A172 (cell line): ENCODE measurements at places on chromosomes 11 and 22. TPM values are rescaled to one million over a fixed set of nuclear protein-coding genes. Genes with fewer than 3 reads are reported as not detected.

ART5 gene
- 0.31 TPM in 1 of 2 replicates, not detected in the other for total RNA-seq

RAB38 gene
- not detected in 2 replicates for total RNA-seq

DNA sequence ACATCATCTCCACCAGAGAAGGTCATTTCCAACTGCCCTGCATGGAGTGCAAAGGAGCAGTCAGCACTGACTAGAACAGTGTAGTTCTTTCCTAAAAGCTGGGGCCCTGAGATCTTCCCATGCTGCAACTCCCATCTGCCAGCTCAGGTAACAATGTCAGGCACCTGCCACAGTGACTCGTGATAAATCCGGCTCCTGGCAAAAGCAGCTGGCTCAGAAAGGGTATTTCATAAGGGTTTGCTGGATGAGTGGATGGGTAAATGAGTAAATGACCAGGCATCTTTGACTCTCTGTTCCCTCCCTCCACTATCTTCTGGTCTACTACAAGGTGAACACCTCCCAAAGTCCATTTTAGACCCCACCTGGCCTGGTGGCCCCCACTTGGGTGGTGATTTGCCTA, 403.6 kb downstream of the NXPE2 start:
- DNase-seq: no peak

DNA sequence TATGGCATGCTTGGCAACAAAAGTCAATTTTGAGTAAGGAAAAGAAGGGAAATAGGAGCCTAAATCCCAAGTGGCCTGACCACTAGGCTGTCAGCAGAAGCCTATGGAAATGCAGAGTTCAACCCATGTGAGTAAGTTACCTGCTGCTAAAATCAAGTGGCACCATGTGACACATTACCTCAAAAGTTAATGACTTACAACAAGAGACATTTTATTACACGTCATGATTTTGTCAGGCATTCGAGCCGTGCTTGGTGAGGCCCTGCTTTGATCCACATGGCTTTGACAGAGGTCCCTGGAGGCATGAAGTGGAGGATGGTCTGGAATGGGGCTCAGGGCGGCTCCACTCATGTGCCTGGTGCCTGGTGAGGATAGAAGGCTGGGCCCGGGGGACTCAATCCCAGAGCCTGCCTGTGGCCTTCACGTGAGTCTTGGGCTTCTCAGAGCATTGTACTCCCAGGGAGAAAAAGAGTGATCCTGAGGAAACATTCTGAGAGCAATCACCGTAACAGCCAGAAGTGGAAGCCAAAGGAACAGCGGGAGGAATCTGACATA, 339.1 kb upstream of the B3GAT1 start:
- no peak for DNase-seq

DNA sequence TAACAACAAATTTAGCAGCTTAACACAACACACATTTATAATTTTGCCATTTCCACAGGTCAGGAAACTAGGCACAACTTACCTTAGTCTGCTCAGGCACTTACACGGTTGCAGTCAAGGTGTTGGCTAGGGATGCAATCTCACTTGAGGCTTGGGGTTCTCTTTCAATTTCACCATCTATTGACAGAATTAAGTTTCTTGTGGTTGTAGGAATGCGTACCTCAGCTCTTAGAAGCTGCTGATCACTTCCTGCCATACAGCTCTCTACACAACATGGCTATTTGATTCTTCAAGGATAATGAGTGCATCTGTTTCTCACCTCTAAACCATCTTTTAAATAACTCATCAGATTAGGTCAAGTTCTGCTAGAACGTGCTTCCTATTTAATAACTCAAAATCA, 968.1 kb downstream of the LRRC4C start:
- no peak for DNase-seq

GRCh38 chr11:69310934-69311766, 17.2 kb downstream of the MYEOV start:
- DNase-seq: peak; percentile 61

- no peak for DNase-seq
Observed at GRCh38 chr11:62140304-62141110, 16.7 kb downstream of the INCENP start.

DNA sequence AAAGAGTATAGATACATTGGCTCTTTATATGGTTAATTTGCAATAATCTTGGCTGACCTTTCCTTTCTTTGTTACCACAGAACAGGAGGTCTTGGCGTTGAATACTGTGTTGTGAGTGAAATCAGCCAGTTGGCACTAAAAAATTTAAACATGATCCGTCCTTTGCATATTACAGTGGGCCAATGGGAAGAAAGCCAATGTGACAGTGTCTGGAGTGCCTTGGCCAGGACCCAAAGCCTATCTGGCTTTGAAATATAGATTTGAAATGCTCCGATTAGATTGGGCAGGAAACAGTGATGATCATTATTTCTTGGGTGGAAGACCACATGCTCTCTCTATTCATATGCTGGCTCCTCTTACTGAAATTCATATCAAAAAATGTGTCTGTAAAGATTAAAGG, 339.6 kb upstream of the ANO3 start:
- no peak for DNase-seq

DNA sequence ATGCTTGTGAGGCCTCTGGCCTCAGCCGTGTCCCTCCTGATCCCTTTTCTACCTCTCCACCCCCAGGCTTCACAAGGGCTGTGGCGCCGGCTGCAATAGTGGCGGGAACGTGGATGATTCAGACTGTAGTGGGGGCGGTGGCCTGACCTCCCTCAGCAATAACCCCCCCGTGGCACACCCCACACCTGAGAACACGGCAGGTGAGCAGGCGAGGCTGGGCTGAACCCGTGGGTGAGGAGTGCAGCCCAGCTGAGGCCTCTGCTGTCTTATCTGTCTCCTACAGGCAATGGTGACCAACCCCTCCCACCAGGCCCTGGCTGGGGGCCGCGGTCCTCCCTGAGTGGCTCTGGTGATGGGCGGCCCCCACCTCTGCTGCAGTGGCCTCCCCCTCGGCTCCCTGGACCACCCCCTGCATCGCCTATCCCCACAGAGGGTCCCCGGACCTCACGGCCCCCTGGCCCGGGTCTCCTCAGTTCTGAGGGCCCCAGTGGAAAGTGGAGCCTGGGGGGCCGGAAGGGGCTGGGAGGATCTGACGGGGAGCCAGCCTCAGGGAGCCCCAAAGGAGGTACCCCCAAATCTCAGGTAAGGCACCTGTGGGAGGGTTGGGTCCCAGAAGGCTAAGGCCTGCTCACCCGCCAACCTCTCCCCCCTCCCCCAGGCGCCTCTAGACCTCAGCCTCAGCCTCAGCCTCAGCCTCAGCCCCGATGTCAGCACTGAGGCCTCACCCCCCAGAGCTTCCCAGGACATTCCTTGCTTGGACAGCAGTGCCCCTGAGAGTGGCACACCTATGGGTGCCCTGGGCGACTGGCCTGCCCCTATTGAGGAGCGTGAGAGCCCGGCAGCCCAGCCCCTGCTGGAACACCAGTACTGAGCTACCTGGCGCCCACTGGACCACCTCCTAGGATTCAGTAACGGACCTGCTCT, 1.5 kb upstream of the SIPA1 start:
- DNase-seq: no peak
